ENCODE measurements at places on chromosomes 6 and 20. TPM values are rescaled to one million over a fixed set of nuclear protein-coding genes. Genes with fewer than 3 reads are reported as not detected.

GRCh38 chr20:23507346-23507745 is 16.4 kb downstream of the CST8 start:
- DNase-seq = no peak

DNA sequence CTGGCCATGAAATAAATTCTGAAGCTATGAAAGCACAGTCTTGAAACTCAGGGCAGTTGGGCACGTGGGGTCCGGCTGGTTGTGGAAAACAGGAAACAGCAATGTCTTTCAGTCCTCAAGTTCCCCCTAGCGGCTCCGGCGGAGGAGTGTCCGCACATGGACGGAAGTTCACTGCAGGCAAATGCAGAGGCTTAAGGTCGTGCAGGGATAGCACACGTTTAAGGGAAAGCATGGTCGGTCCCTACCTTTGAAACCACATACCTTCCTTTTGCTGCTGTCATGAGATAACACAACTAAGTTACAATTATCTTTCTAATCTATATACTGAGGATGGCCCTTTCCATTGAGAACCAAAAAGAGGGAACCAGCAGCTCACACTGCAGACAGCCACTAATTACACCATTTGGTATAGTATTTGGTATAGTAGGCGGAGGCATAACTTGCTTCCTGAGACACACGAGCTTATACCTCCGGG is 52.6 kb upstream of the NFATC2 start:
- DNase-seq = peak; percentile 96

DNA sequence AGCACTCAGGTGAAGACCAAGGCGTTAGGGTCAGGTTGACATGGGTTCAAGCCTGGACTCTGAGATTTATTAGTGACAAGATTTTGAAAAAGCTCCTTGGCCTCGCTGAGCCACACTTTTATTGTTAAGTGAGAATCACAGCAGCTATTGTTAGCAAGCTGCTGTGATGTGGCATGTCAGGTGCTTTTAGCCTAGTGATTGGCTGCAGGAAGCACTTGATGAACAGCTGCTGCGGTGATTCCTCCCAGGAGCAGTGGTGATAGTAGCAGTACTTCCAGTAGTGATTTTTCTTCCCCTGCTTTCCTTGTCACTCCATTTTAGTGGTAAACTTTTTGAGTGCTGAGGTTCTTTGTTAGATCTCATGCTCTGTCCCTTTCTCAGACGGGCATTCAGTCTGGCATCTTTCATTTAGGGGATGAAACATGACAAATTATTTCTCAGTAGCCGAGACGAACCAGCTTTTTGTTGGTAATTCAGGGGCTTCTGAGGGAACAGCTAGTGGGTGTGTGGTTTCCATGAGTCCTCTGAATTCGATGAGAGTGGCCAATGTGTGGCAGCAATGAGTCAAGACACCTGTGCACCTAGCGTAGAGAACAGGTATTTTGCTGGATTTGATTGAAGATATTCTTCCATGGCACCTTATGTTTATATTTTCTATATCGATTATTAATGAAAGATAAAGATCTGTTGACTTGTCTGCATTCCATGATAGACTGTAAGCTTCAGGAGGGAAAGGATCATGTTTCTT is 696.7 kb downstream of the DHX35 start:
- no peak for DNase-seq

NKAIN4 gene
- total RNA-seq = not detected

GRCh38 chr6:144666781-144667180 is 381.6 kb downstream of the UTRN start:
- no peak for DNase-seq

GRCh38 chr6:25137480-25137879 is 141.7 kb upstream of the CARMIL1 start:
- DNase-seq = no peak

KIAA1755 gene
- 12.9 TPM for total RNA-seq

Data from posterior vena cava (tissue), 2 donors.